ENCODE measurements at places on chromosomes 1 and 21.

DNA sequence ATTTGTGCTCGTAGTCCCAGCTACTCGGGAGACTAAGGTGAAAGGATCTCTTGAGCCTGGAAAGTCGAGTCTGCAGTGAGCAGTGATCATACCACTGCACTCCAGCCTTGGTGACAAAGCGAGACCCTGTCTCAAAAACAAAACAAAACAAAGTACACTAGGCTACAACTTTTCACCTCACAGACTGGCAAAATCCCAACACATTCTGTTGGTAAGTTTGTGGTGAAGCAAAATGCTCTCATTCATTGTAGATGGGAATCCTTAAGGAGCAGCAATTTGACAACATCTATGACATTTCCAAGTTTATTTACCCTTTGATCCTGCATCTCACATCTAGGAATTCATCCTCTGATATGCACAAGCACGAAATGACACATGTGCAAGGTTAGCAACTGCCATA lies 20.2 kb upstream of the SLC1A7 start:
- no peak for DNase-seq

GRCh38 chr1:223217781-223218180 lies 74.7 kb upstream of the TLR5 start:
- DNase-seq, result no peak

DNA sequence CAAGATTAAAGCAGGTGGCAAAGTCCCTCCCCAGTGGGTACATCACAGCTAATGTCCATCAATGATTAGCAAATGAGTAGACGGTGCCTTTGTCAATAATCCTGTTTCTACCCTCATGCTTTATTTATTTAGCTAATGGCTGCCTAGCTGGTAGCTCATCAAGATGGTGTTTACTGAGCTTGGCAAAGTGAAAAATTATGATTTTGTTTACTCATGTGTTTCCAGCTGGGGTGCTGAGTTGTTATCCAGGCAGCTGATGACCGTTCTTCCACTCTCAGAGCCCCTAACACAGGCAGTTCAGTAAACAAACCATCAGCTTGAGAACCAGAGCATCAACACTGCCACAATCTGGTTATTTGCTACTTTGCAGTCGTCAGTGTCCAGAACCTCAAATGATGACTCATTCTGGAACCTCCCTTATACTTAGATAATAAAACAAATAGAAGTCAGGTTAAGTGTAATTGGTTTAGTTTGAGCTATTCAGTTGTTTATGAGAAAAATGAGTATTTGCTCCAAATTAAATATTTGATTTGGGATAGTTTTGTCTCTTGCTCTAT lies 163.9 kb downstream of the ST6GALNAC5 start:
- DNase-seq, result no peak

GRCh38 chr1:179251675-179252074 lies 22.2 kb upstream of the ABL2 start:
- no peak for DNase-seq

DNA sequence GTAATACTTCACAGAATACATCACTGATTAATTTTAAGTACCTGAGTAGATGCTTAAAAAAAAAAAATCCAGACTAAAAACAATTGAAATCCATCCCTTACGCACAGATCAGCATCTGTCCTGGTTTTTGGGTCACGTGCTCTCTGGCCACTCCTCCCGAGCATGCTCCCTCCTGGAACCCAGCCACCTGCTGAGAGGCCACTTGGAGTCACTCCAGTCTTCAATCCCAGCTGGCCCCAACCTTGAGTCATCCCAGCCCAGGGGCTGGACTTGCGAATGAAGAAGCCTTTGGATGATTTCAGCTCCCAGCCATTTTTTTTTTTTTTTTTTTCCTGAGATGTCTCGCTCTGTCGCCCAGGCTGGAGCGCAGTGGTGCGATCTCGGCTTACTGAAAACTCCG lies 8.9 kb downstream of the MAP1LC3C start:
- no peak for DNase-seq

DNA sequence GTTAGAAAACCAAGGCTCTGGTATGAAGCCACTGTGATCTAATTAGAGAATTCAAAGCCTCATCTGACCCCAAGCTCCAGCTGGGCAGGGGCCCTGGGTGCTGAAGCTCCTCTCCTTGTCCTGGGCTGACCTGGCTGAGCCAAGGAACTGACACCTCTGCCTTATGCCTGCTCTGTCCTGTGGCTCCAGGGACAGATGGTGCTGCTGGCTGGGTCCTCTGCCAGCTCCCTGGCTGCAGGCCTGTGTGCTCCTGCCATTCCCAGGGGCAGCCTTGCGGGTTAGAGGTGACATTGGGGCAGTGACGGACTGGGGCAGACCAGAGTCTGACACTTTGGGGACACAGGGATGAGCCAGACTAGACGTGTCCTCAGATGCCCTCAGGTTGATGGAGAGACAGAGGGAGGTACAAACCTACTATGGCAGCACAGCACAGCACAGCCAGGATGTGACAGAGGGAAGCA lies 11.8 kb downstream of the ACOT11 start:
- DNase-seq, result no peak

GRCh38 chr1:174258148-174258550 lies 98.8 kb downstream of the RABGAP1L start:
- no peak for DNase-seq

GRCh38 chr1:180945151-180945550 lies 32.5 kb downstream of the KIAA1614 start:
- no peak for DNase-seq

GRCh38 chr1:168775366-168775765 lies 46.4 kb upstream of the DPT start:
- DNase-seq, result no peak

DNA sequence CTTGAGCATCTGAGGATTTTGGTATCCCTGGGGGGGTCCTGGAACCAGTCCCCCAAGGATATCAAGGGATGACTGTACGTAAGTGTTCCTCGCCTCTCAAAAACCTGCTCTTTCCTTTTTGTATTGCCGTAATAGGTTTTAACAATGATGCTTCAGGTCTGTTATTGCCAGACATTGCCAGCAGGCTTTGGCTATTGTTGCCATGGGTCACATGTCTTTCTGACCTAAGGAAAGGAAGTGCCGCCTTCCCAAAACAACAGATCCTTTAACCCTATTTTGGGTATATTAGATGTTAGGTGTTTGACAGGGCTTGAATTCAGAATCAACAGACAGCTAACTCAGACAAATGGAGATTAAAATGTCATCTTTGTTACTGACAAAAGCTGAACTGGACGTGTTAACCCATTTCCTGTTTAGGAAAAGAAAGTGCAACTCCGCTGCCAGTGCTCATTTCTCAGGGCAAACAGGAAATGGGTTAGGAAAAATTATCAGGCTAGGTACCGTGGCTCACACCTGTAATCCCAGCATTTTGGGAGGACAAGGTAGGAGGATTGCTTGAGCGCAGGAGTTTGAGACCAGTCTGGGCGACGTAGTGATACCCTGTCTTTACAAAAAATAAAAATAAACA lies 12.4 kb upstream of the PRPF38B start:
- no peak for DNase-seq

DNA sequence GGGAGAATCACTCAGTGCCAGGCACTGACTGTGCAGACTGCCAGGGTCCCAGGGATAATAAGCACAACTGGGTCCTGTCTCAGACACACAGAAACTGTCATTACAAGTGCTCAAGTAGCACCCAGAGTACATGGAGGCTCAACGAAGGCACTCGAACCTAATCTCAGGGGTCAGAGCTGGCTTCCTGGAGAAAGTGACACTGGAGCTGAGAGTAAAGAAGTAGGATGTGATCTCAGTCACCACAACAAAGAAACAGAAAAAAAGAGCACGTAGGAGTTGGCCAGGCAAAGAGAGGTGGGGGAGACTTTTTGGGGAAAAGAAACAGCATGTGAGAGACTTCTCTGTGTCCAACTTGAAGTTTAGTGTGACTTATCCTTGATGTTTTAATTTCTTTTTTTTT lies 1.3 kb downstream of the CATSPER4 start:
- no peak for DNase-seq

DNA sequence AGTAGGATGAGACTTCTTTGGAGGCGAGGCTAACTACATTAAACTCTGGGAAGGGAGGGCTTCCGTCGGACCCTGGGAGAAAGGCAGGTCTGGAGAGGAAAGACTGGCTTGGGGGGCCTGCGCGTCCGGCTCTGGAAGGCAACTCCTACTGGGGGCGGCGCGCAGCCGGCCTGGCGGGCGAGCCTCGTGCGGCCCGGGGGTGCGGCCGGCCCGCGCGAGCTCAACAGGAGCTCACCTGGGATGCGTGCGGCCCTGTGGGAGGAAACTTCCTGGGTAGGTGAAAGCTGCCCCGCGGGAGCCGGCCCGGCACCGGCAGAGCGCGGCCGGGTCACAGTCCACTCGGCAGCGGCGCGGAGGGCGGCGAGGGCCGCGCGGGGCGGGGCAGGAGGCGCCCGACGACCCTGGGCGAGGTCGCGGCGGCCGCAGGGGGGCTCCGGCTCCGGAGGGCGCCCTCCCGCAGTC lies 449 bp downstream of the EPS15 start:
- DNase-seq, result no peak

- DNase-seq, result no peak
These were observed 27.6 kb downstream of the IL10RB start for GRCh38 chr21:33293811-33294216.

GRCh38 chr1:205623646-205624045 lies 8.2 kb downstream of the ELK4 start:
- DNase-seq, result no peak

GRCh38 chr1:160168609-160169369 lies 17.4 kb downstream of the ATP1A4 start:
- peak; percentile 40 for DNase-seq

GRCh38 chr1:15452866-15453571 lies 3.5 kb upstream of the CELA2A start:
- DNase-seq, result no peak

- DNase-seq, result no peak
These were observed 9.5 kb upstream of the DUSP10 start for GRCh38 chr1:221751226-221751887.

- DNase-seq, result no peak
These were observed 4.9 kb upstream of the TBX15 start for GRCh38 chr1:118992868-118993699.

- no peak for DNase-seq
These were observed 67.1 kb downstream of the FAAP20 start for GRCh38 chr1:2127187-2128145.

GRCh38 chr21:23968008-23968407 lies 1639.3 kb downstream of the MRPL39 start:
- no peak for DNase-seq

GRCh38 chr1:167734227-167734626 lies 12.4 kb downstream of the MPZL1 start:
- no peak for DNase-seq

DNA sequence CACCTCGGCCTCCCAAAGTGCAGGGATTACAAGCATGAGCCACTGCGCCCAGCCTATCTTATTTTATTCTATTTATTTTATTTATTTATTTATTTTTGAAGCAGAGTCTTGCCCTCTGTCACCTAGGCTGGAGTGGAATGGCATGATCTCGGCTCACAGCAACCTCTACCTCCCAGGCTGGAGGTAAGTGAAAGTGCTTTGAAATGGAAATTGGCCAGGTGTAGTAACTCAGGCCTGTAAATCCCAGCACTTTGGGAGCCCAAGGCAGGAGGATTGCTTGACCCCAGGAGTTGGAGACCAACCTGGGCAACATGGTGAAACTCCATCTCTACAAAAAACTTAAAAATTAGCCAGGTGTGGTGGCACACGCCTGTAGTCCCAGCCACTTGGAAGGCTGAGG lies 5.1 kb upstream of the DSTYK start:
- no peak for DNase-seq

DNA sequence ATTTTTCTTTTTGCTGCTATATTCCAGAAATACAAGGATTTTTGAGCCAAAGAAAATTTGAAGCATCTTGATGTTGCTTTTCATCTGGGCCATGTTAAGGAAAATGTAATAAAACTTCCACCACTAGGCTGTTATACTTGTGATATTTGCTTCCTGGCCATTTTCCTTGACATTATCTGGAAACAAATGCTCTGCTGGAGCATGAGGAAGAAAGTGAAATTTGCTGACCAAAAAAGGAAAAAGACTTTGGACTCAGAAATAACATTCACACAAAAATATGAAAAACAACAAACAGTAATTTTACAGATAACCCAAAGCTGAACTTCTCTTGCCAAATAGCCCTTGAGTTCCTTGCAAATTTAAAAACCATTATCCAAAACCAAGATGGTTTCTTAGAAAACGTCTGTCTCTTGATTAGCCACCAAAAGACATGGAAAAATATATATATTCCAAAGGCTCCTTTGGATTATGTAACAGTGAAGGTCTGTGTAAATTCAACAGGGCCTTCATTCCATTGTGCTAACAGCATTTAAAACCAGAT lies 344.5 kb downstream of the LMX1A start:
- DNase-seq, result no peak

- no peak for DNase-seq
These were observed 235.1 kb upstream of the ST6GALNAC5 start for GRCh38 chr1:76632136-76632535.

GRCh38 chr1:160835751-160836150 lies 26.9 kb downstream of the CD244 start:
- DNase-seq, result no peak

GRCh38 chr1:50419907-50420677 lies 3.2 kb downstream of the DMRTA2 start:
- DNase-seq, result no peak

DNA sequence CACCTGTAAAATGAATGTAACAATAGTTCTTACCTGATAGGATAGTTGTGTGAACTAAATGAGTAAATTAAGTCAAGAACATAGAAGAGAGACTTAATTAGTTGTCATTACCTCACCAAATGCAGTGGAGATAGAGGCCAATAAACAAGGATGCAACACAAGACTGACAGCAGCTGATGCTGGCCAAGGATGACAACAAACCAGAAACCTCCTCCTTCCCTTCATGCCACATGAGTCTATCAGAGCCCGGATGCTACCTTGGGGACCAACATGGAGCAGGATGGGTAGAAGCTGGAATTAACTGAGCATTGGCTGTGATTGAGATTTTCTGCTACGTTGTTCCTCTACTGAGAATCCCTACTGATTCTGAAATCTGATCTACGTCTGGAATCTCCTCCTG lies 30.3 kb upstream of the USP1 start:
- no peak for DNase-seq
